T-helper 2 cell (primary cell): ENCODE measurements at places on chromosomes 5 and 9.

- DNase-seq: peak; percentile 76
These were observed 28.4 kb upstream of the SLC12A7 start for GRCh38 chr5:1140171-1140817.

- DNase-seq: no peak
These were observed 68.2 kb downstream of the PHF2 start for GRCh38 chr9:93644397-93645088.

GRCh38 chr9:115674091-115674490 lies 479.5 kb upstream of the PAPPA start:
- no peak for DNase-seq

- DNase-seq: no peak
These were observed 32.5 kb upstream of the HMCN2 start for GRCh38 chr9:130232899-130233586.

DNA sequence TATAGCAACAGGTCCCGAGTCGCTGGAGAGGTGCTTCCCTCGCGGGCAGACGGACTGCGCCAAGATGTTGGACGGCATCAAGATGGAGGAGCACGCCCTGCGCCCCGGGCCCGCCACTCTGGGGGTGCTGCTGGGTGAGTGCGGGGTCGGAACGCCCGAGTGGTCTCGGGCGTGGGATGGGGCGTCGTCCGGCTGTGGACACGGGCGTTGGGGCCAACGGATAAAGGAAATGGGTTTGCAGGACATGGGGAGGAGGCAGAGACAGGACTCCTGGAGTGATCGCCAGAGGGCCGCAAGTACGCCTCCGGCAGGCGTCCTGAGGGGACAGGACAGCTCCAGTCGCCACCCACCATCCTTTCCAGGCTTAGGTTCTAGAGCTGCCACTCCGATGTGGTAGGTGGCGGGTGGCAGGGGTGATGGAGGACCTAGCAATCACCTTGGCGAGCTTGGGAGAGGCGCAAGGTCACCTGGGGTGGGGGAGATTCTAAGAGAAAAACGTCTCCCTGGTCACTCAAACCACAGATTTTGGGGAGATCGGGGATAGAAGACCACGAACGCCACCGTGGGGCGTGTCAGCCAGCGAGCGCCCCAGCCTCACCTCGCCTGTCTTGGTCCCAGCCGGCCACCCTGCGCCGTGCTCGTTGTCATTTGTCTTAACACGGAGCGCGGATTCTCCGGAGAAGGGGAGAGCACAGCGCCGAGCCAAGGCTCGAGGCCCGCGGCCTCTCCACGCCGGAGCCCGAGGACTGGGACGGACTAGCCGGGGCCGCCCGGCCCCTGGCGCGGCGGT lies 922 bp downstream of the LMX1B start:
- DNase-seq: no peak

DNA sequence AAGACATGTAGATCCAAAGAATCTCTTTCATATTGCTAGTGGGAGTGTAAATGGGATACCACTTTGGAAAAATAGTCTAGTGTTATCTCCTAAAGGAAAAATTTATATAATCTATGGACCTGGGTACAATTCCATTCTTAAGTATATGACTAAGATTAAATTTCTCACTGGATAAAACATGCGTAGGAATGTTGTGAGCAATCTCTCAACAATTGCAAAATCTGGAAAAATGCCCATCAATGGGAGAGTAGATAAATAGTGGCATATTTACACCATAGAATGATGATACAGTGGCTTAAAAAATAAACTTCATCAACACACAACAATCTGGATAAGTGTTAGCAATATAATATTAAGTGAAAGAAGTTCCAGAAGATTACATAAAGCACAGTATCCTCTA lies 469.5 kb downstream of the MAN2A1 start:
- DNase-seq: no peak

GRCh38 chr5:79612667-79613198 lies 492 bp downstream of the TENT2 start:
- no peak for DNase-seq

DNA sequence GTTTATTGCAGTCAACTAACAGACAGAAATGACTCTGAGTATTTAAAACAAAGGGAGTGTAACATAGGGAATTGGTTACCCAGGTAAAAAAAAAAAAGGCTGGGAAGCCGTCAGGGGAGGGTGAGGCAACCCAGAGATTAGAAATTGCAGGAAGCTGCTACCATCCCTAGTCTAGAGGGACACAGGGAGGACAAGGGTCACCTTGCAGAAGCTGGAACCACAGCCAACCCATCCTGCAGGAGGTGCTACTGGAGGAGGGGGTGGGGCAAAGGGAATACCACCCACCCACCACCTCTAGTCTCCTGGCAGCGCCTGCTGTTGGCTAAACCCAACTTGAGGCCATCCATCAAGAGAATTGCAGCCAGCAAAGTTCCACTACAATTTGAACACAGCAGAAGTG lies 6.5 kb downstream of the CAST start:
- no peak for DNase-seq

- no peak for DNase-seq
These were observed 295.5 kb upstream of the CLINT1 start for GRCh38 chr5:158154226-158155005.

- DNase-seq: no peak
These were observed 91.9 kb downstream of the MARCHF3 start for GRCh38 chr5:126938466-126938865.

- DNase-seq: no peak
These were observed 7.1 kb downstream of the ARHGEF28 start for GRCh38 chr5:73633060-73633459.

DNA sequence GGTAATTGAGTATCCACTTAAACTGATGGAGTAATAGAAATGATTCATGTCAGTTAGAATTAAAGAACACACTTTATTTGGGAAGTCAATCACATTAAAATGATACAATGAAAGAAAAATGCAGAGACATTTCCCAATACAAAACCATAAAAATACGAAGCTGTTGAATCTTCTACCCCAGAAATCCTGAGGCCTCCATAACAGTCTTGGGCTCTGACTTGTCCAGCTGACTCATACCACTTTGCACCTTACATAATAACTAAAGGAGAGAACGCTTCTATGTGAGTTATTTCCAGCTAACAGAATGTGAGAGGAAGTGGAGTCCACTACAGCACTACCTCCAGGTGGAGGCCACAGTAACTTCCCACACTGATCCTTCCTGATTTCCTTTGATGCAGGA lies 305.0 kb downstream of the MRPS30 start:
- no peak for DNase-seq

GRCh38 chr5:165188556-165189175 lies 1683.2 kb downstream of the MAT2B start:
- DNase-seq: no peak

DNA sequence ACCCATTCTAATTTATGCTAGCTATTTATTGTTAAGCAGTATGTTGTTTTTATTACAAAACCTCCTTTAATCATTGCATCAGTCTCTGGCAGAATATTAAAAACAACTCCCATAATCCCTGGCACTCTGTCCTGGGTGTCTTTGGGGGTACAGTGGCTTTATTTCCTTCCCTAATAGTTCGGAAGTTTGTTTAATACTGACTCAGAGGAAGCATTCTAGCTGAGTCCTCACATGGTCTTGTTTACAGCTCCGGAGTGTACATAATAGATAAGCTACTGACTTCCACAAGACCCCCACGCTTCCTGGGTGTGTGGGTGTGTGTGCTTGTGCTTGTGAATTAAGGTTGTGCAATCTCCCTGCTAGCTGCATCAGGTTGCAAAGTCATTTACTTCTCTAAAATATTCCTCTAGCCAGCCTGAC lies 149.8 kb upstream of the CDKN2B start:
- no peak for DNase-seq

- DNase-seq: no peak
These were observed 72.0 kb downstream of the PDE8B start for GRCh38 chr5:77282337-77283027.

DNA sequence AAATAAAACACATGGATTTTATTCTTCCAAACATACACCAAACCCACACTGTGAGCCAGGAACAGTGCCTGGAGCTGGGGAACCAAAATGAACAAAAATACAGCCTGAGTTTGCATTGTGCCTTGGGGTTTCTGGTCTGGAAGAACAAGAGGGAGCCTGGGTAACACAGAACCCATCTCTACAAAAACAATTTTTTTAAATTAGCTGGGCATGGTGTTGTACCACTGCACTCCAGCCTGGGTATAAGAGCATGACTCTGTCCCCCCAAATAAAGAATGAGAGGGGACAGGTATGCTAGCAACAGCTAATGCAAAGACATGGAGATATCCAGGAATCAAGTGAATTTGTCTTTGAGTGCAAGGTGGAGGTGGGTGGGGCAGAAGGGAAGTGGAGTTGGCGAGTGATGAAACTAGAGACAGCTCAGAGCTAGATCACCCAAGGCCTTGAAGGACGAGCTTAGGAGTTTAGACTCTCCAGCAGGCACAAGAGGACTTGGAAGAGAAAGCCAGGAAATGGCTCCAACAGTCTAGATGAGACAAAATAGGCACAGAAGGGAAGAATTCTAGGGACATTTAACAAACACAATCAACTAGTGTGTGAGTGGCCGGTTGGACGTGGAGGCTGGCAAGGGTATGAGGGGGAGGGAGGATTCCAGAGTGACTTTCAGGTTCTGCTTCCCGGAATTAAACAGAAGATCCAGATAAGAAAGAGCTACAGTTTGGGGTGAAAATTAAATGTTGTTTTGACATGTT lies 47.4 kb downstream of the FNBP1 start:
- DNase-seq: peak; percentile 60

DNA sequence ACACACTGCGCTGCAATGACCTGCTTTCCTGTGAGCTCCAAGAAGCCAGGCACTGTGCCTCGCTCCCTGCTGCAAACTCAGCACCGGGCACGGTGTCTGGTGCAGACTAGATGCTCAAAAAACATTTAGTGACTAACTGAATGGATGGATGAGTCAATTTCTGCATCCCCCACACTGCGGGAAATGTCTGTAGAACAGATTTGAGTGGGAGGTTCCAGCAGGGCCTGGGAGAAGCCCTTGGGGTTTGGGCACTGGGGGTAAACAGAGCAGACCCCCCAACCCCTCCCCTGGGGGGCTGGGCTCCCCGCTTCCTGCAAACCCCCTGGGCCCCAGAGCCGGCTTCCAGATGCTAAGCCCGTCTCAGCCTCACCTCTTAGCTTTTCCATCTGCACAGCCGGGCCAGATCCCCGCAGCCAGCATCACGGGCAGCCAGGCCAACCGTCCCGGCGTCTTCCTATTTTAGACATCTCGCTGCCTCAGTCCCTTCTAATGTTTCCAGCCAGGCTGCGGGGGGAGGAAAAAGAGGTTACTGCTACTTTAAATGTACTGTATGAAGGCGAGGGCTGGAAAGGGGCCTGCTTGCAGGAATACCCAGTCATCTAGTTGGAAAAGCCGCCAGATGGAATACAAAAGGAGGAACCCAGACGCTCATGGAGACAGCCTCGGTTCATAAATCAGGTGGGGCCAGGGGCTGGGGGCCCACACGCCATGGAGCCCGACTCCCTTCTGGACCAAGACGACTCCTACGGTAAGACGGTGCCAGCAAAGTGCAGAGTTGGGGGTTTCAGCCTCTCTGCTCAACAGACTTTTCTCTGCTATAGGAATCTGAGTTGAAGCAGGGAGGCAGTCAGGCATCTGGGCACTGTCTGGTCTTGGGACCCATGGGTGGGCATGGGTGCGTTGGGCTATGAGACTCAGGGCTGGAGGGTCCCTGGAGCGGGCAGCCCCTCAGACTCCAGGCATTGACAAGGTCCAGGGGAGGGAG lies 67.1 kb upstream of the GGTA1 start:
- DNase-seq: no peak

DNA sequence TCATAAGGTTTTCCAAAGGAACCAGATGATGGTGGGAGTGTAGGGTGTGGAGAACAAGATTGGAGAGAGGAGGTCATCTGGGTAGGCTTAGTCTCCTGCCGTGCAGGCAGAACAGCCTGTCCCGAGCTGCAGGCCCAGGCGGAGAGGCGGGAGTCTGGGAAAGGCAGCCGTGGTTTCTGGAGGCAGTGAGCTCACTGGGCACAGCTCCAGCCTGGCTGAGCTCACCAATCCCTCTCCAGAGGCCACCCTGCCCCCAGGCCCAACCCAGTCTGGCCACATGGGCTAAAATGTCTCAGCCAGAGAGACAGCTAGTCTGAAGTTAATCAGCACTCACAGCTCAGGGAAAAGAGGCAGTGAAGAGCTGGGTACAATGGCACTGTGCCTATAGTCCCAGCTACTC lies 12.3 kb downstream of the P4HA2 start:
- no peak for DNase-seq

GRCh38 chr9:754150-754931 lies 87.2 kb upstream of the DMRT1 start:
- DNase-seq: no peak

GRCh38 chr9:35960039-35960655 lies 2.2 kb upstream of the OR2S2 start:
- no peak for DNase-seq

DNA sequence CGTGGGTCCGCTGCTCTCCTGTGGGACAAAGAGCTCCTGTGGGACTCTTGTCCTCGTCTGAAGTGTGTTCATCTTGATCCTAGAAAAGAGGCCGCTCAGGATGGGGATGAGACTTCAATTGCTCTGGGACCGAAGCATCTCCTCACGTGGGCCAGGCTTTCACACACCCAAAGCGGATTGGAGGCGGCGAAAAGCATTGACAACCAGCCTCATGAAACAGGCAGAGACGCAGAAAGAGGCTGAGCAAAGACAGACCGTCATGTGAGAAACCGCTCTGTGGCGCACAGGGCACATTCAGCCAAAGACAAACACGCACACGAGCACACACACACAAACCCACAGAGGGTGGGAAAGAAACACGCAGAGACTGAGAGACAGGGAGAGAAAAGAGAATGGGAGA lies 479.5 kb downstream of the SPATA31A7 start:
- DNase-seq: no peak

DNA sequence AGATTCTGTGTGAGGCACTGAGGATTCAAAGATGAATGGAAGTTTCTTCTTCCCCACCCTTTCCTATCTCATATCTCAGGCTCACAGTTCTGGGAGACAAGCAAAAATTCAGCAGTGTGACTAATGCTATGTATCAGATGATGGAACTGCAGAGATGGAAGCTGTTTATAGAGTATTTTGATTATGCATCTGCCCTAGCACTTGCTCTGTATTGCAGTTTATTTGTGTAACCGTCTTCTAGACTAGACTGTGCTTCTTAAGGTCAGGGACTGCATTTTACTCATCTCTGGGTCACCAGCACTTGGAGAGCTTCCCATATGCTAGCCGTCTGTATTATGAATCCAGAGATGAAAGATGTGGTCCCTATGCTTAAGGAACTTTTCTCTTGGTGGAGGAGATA lies 12.6 kb downstream of the CAVIN4 start:
- DNase-seq: no peak

GRCh38 chr5:155898284-155898683 lies 428.7 kb upstream of the SGCD start:
- no peak for DNase-seq

GRCh38 chr9:129816501-129817435 lies 7.2 kb downstream of the TOR1A start:
- no peak for DNase-seq

- DNase-seq: peak; percentile 38
These were observed at the start of gene NPR3 for GRCh38 chr5:32710550-32711361. Gene NPR3 (plus strand): TSS chr5:32711321. CDS start chr5:32711777, 456 bp downstream.

GRCh38 chr9:133991964-133992779 lies at the start of gene VAV2:
Gene VAV2 (minus strand): TSS chr9:133992324. CDS start chr9:133992278, 46 bp downstream.
- DNase-seq: peak; percentile 17

- DNase-seq: no peak
These were observed 24.0 kb upstream of the MAP3K1 start for GRCh38 chr5:56791396-56791795.

- DNase-seq: no peak
These were observed 54.9 kb upstream of the IRX4 start for GRCh38 chr5:1937590-1937989.

GRCh38 chr9:27561685-27562084 lies 11.6 kb downstream of the C9orf72 start:
- no peak for DNase-seq
